Stimulated activated CD4-positive, alpha-beta T cell treated with anti-CD3 and anti-CD28 coated beads, Interleukin-15, amount 100 ng/mL, for 48 hours (primary cell): ENCODE measurements at places on chromosomes 1 and 21.

DNA sequence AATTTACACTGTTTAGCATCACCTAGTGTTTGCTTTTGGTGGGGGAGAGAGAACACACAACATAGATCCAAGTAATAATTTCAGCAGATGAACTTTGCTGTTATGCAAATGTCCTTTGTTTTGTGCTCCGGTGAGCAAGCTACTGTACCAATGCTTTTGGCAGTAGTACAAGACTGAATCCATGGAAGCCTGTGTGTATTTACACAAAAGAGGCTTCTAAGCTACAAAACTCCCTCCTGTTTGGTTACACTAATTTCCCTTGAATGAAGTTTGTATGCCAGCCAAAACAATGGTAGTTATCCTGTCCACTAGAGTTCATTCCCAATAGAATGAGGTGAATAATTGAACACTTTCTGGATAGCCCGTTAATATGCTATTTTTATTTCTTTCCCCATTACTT is 320.5 kb downstream of the KCTD3 start:
- DNase-seq, result no peak

GRCh38 chr1:24551960-24552571 is 3.8 kb upstream of the NCMAP start:
- no peak for DNase-seq

DNA sequence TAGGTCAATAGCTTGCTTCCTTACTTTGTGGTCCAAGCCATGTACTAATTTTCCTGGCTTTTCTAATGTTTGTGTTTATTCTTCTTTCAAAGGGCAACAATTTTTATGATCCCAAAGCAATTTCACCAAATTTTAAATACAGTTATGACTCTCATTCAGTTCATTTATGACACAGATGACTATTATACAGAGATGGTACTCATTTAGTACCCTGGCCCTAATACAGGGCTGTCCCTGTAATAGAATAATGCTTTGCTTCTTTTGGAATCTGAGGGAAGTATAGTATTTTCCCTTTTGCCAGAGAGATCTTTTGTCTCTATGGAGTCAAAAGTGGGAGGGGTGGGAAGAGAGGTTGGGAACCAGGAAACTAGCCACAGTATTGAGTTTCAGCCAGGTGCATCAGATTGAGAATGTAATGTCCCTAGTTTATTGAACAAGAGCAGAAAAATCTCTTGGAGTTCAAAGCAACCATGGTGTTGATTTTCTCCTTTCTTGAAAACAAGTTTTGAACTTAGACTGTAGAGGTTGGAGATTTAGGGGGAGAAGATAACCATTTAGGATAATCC is 20.4 kb downstream of the DENND2D start:
- DNase-seq, result no peak

- no peak for DNase-seq
Measured at GRCh38 chr1:185681034-185681633, 53.1 kb upstream of the HMCN1 start.

DNA sequence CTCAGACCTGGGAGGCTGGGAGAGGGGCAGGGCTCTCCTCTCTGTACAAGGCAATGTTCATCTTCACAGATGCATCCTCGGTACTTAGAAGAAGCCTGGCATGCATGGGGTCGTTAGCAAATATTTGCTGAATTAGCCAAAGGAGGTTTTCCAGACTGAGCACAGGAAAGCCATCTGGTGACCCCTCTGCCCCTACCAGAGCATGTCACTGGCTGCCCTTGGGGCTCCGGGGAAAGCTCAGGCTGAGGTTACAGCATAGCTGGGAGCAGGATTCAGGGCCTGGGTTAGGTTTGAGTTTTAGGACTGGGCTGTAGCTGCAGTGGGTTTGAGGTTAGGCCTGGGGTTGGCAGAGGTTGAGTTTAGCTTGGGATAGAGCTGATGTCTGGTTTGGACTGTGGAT is 43.4 kb upstream of the ZBTB40 start:
- DNase-seq, result no peak

GRCh38 chr1:201253411-201253810 is 29.9 kb upstream of the PKP1 start:
- DNase-seq, result no peak

GRCh38 chr1:201347498-201348210 is 29.8 kb downstream of the TNNT2 start:
- no peak for DNase-seq

GRCh38 chr1:178066296-178066907 is 27.5 kb upstream of the RASAL2 start:
- DNase-seq, result no peak
